ENCODE measurements at places on chromosomes 11 and 22.
A peak's percentile ranks its signal among the peaks of the same experiment; 100 is the strongest.

DNA sequence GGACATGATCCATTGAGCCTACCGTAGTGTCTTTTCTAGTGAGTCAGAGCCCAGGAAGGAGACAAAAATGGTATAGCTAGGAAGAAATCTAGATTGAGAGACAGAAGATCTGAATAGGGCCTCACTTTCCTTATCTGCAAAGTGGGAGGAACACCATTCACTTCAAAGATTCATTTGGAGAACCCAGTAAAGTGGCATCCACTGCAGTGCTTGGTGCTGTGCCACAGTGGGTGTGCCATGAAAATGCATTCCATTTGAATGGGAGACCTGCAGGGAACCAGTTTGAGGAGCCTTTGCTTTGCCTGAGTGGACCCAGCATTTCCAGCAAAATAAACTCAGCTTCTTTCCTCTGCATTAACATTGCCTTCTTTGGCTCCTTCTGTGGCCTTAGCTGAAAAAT, 470.5 kb upstream of the CADM1 start:
- DNase-seq: no peak

DNA sequence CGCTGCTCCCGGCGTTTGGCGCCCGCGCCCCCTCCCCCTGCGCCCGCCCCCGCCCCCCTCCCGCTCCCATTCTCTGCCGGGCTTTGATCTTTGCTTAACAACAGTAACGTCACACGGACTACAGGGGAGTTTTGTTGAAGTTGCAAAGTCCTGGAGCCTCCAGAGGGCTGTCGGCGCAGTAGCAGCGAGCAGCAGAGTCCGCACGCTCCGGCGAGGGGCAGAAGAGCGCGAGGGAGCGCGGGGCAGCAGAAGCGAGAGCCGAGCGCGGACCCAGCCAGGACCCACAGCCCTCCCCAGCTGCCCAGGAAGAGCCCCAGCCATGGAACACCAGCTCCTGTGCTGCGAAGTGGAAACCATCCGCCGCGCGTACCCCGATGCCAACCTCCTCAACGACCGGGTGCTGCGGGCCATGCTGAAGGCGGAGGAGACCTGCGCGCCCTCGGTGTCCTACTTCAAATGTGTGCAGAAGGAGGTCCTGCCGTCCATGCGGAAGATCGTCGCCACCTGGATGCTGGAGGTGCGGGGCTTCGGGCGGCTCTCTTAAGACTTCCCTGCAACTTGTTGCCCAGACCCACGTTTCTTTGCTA, at the start of gene CCND1:
TSS of gene CCND1 (plus strand) at position 162 of the 587 bp plus-strand sequence. CDS start at position 320, 158 bp downstream.
- DNase-seq: peak; percentile 96

DNA sequence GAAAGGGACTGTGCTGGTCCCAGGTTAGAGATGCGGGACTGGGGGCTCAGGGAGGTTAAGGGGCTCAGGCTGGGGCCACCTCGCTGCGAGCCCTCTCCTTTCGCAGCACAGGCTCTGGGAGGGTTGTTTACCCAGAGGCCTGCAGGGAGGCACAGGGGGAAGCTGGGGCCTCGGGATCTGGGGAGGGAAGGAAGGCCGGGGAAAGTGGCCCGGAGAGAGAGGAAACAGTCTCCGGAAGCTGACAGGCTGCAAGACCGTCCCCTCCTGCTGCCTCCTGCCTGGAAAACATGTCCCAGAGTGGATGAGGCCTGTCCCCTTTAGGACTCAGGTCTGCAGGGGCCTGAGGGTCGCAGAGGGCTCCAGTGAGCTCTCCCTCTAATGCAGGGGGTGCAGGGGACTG, 45.4 kb downstream of the MYO7A start:
- no peak for DNase-seq

- no peak for DNase-seq
These were observed 7.8 kb downstream of the DSCAML1 start for GRCh38 chr11:117789241-117789640.

DNA sequence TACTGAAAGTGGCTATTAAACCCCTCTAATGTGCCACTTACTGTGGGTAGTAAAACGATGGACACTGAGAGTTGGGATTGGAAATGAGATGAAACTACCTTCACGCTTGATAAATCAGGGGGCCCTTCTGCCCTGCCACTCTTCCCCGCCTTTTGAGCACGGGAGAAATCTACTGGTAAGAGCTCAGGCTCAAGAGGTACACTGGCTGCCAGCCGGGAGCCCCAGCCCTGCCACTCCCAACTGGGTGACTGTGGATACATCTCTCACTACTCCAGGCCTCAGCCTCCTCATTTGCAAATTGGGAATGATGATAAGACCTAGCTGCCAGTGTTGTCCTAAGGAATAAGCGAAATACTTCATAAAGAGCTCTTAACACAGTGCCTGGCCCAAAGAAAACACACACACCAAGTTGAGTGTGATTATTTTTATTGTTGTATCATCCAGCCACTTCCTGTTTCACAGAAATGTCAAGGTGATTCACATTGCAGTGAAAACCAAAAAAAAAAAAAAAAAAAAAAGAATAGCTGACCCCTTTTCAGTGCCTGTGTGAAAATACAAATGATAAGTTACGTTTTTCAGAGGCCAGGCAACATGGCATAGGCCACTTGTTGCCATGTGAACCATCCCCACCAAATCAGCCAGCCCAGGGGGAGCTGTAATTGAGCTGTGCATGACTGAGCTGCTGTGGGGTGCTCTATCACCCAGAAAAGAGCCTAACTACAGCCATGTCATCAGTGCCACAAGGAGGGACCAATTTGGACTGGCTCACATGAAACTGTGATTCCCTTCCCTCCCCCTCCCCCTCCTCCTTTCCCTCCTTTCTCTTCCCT, 4.4 kb upstream of the ZNRD2 start:
- no peak for DNase-seq

GRCh38 chr11:86335131-86335767, 33.2 kb downstream of the HIKESHI start:
- DNase-seq: no peak

- DNase-seq: no peak
These were observed 217.8 kb downstream of the KIRREL3 start for GRCh38 chr11:126782810-126783209.

DNA sequence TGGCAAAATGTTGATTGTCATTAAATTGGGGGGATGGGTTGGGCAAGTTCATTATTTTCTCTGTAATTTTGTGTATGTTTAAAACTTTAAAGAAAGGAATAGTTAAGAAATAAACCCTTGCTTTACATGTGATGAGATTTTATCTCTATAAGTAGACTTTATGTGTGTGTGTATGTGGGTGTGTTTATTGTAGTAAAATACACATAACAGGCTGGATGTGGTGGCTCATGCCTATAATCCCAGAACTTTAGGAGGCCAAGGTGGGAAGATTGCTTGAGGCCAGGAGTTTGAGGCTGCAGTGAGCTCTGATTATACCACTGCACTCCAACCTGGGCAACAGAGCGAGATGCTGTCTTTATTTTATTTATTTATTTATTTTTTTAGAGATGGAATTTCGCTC, 83.2 kb downstream of the KIAA1671 start:
- DNase-seq: no peak

- no peak for DNase-seq
These were observed 6.3 kb upstream of the GAL start for GRCh38 chr11:68678031-68678441.

- DNase-seq: no peak
These were observed 4.8 kb upstream of the NOX4 start for GRCh38 chr11:89495951-89496350.

GRCh38 chr22:26259510-26259909, 90.2 kb downstream of the SEZ6L start:
- DNase-seq: no peak

DNA sequence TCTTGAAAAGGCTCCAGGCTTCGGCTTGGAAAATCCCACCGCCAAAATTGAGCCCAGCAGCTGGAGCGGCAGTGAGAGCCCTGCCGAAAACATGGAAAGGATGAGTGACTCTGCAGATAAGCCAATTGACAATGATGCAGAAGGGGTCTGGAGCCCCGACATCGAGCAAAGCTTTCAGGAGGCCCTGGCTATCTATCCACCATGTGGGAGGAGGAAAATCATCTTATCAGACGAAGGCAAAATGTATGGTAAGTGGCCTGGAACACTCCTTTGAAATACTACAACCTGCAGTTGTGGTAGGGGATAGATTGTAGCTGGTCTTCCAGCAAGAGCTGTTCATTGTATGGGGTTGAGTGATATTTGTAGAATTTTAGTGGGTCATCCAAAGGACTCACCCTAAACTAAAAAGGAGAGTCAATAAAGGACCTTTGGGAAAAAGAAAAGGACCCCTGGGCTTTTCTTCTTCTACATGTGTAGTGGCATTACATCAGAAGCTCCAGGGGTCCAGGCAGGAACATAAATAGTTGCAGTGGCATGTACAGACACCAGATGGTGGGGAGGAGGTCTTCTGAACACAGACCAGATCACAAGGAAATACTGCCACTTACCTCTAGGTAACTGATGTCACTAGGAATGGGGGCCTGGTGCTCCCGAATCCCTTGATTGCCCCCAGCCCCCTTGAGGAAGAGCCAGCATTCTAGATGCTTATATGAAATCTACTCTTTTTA, 90.1 kb downstream of the TEAD1 start:
- DNase-seq: no peak

GRCh38 chr11:115334932-115335788, 169.1 kb downstream of the CADM1 start:
- no peak for DNase-seq

DNA sequence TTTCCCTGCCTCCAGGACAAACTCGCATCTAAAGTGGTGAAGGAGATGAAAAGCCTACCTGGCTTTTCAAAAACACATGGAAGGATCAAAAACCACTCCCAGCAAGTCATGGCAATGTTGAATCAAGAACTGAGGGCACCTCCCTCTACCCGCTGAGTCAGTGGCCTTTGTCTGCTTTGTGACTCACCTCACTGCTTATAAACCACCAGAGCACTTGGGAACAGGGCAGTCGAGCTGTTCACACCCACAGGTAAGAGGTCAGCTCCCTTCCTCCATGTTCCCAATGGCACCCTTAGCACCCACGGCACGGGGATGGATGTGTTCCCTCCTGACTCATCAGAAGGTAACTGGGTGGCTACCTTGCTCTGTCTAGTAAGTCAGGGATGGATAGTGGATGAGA, 21.7 kb downstream of the TENM4 start:
- DNase-seq: peak; percentile 55

- DNase-seq: no peak
These were observed 39.9 kb downstream of the SGSM3 start for GRCh38 chr22:40410272-40410671.

GRCh38 chr11:12600829-12601228, 73.4 kb upstream of the TEAD1 start:
- DNase-seq: no peak

GRCh38 chr11:103327721-103328120, 218.5 kb downstream of the DYNC2H1 start:
- no peak for DNase-seq

DNA sequence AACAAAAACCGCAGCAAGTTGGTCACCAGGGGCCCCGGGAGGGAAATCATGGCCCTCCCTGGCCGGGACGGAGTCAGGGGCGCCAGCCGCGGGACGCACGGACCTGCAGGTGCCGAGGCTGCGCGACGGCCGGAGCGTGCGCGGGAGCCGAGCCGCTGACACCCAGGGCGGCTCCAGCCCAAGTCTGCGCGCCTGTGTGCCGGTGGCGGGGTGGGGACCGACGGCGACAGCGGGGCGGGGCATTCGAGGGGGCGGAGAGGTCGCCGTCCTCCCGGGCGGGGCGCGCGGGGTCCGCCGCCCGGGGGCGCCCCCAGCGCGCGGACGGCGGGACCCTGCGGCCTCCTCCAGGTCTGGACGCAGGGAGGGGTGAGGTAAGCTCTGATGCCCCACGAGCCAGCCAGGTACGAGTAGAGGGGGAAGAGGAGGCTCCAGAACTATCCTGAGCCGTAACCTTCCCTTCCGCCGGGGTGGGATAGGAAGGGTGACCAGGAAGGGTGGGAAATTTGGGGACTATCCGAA, at the start of gene ESAM:
TSS of gene ESAM (minus strand) at position 186 of the 519 bp plus-strand sequence. CDS start at position 50, 136 bp downstream.
- DNase-seq: peak; percentile 27

GRCh38 chr11:13831696-13832095, 130.8 kb upstream of the SPON1 start:
- DNase-seq: no peak

DNA sequence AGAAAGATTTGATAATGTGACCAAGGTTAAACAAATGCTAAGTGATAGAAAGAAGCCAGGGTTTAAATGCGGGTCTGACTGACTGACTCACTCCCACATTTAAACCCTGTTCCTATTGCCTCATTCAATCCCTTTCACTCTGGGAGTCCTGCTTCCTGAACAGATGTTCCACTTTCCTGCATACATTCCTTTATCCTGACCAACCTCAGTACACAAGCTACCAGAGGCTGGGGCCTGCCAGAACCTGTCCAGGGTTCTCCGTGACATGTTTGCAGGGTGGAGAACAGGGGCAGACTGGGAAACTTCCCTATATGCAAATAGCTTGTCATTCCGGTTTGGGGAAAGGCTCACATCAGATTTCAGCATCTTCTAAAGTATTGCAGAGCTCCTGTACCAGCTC, 3.0 kb upstream of the ANKK1 start:
- peak; percentile 23 for DNase-seq

GRCh38 chr11:17013548-17014320, 480 bp downstream of the PLEKHA7 start:
- DNase-seq: no peak

DNA sequence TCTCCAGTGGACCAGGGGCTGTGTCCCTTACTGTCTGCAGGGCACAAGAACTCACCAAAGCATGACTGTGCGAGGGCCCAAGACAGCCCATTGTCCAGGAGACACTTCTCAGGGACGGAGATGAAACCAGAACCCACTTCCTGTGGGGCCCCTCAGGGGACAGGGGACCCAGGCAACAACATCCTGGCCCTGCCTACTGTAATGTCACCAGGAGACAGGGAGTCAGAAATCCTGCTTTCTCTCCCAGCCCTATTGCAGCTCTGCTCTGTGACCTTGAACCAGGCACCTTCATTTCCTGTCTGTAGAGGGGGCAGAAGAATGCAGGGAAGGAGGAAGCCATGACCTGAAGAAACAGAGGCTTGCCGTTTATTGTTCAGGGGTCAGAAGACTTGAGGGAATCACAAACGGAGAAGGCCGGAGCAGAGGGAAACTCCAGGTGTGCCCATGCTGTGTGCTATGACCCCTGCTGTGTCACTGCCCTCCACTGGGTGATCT, 98.0 kb downstream of the NAT10 start:
- no peak for DNase-seq

- DNase-seq: no peak
These were observed 24.9 kb upstream of the ABTB2 start for GRCh38 chr11:34382532-34383276.

DNA sequence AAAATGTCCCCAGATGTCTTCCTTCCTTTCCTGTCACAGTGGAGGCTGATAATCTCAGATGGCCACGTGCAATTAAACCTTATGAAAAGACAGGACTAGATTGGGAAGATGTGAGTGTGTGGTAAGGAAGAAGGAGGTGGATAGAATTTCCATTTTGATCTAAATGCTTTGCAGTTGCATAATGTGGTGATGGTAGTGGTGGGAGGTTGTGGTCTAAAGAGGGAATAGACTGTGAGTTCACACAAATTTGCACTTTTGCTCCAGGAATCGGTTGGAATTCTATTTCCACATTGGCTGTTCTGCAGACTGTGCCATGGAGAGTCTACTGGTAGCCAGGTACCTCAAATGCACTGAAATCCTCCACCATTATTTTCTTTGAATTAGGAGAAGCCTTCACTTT, 93.3 kb downstream of the ZBTB16 start:
- no peak for DNase-seq

- no peak for DNase-seq
These were observed 41.9 kb upstream of the TTLL12 start for GRCh38 chr22:43228863-43229262.

- no peak for DNase-seq
These were observed at the start of gene UBE2L6 for GRCh38 chr11:57567515-57568329. TSS of gene UBE2L6 (minus strand) at chr11:57567672. CDS start at chr11:57567611, 61 bp downstream.

Data from SW 1271 (cell line).